ENCODE measurements at places on chromosomes 7 and 10. TPM values are rescaled to one million over a fixed set of nuclear protein-coding genes. Genes with fewer than 3 reads are reported as not detected.

Gene EBLN1
- polyA plus RNA-seq, result not detected

Gene MYOZ1
- not detected for polyA plus RNA-seq

DNA sequence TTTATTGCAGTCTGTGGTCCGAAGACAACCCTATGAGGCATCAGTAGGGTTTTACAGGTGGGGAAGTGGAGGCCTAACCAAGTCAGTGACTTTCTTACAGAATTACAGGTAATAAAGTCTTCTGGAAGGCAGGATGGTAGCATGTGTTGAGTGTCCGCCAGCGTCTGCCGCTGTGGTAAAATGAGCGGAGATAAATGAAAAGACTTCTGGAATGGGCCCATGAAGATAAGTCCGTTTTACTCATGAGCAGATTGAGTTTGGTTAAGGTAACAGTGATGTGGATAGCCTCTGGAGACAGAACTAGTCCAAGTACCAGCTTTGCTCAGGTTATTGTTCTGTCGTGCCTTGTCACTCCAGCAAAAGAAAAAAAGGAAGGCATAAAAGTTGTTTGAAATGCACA lies 966 bp downstream of the FBH1 start:
- no peak for DNase-seq

- no peak for DNase-seq
Observed at GRCh38 chr7:98831641-98832221, 38.1 kb downstream of the TMEM130 start.

Gene KCND2
- polyA plus RNA-seq, result 0.53 TPM

Gene CCL24
- not detected for polyA plus RNA-seq

Gene GPR85
- polyA plus RNA-seq, result 1.7 TPM

- no peak for DNase-seq
Observed at GRCh38 chr10:70759781-70760180, 25.4 kb downstream of the TBATA start.

- DNase-seq, result no peak
Observed at GRCh38 chr10:76784076-76784475, 853.5 kb downstream of the KCNMA1 start.

Gene KLF14
- polyA plus RNA-seq, result 1.1 TPM

DNA sequence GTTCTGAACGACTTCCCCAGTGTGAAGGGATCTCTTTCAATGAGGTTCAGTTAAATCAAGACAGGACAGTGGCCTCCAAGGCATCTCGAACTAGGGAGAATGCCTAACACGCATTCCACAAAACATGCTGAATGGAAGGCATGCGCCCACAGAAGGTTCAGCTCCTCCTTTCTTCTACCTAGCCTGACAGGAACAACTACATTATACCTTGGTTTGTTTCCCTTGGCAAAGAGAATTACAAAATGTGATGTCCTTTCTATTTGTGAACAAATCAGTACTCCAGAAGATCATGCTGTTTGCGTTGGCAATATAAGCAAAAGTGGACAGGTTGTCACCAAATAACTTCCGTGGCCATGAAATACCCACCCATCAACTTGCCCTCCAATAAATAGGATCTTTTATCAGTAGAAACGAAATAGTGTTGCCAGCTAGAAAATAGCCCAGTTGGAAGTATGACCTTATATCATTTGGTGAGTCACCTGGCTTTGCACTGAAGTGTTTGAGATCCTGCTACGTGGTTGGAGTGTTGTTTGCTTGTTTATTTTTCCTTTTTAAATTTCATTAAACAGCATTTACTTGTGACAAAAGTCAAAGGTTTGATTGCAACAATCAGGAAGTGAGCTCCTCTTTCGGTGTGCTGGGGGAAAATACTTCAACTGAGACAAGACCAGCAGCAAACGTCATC lies 117.0 kb upstream of the FAM204A start:
- DNase-seq, result no peak

Gene BLOC1S2
- polyA plus RNA-seq, result 28.9 TPM

Gene LIPM
- not detected for polyA plus RNA-seq

DNA sequence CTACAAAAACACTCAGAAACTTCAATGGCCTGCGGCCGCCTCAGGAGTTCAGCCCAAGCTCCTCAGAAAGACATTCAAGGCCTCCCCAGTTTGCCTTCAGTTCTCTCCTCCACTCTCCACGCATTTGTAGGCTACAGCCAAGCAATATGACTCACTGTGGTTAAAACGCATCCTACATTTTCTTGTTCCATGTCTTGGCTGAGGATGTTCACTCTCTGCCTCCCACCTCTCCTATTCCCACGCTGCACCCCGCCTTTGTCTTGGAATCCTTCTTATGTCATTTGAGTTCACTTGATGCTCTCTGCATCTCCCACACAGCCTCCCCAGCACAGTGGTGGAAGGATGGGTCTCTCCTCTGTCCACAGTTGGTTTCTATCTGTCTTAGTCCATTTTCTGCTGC lies 184.8 kb downstream of the NPSR1 start:
- no peak for DNase-seq

DNA sequence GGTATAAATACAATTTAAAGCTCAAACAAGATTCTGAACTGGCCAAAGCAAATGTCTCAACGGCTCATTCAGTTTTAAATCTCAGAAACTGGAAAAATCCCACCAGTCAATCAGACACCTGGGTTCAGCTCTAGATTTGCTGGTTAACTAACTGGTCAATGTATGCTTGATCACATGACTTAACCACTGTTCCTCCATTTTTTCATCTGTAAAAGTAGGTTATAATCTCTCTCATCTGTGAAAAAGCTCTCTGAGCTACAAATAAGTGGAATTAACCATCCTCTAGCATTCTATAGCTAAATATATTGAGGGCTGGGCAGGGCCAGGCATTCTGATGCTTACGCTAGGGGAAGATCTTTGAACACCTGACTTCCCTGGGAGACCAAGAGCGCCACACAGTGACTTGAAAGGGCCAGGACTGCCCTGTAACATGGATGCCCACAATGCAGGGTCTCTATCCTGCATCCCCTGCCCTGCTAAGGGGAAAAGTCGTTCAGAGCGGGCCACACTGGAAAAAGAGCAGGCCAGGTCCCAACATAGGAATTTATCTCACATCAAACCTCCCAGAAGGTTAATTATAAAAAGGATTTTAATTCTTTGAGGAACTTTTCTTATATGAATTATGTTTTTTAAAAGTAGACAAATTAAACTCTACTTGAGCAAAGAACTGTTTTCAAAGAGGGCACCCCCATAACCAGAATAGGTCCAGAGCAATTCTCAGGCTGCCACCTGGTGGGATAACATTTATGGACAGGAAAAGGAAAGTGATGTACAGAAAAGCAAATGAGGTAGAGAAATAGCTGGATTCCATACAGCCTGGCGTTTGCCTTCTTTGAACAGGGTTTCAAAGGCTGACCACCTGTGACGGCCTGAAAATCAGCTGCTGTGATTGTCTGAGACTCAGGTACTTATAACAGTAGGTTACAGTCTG lies 1.8 kb downstream of the RP9 start:
- DNase-seq, result peak; percentile 34

Data from muscle of arm (tissue), 14 donors.